ENCODE measurements at places on chromosomes 12 and 14.

- DNase-seq = no peak
These were observed 301.1 kb upstream of the NPAS3 start for GRCh38 chr14:32637582-32637981.

DNA sequence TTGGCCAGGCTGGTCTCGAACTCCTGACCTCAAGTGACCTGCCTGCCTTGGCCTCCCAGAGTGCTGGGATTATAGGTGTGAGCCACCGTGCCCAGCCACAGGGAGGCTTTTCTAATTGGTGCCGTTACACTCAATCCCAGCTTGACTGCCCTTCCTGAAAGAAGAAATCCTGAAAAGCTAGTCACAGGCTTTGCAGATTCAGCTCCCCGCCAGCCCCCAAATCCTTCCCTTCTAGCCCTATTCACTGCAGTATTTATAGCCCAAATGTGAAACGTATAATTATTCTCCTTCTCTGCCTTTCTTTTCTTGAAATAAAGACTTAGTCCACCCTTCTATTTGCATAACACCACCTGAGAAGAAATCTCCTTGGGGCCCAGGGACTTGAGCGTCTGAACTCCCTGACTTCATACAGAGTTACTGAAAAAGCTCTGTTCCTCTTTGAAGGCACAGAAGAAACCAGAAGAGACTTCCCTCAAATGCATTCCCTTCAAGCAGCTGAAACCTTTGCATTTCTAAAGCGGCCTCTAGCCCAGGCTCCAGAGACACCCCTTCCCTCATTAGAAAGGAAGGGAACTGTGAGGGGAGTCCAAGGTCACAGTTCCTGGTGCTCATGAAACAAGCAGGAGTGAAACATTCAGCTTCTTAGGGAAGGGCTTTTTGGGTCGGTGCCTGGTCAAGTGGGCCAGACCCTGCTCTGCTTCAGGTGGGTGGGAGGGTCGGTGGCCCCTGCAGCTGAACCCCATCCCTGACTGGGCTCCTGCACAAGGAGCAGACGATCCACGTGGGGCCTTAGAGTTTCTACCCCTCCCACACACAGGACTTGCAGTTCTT lies 42.3 kb upstream of the BATF start:
- DNase-seq = peak; percentile 69

DNA sequence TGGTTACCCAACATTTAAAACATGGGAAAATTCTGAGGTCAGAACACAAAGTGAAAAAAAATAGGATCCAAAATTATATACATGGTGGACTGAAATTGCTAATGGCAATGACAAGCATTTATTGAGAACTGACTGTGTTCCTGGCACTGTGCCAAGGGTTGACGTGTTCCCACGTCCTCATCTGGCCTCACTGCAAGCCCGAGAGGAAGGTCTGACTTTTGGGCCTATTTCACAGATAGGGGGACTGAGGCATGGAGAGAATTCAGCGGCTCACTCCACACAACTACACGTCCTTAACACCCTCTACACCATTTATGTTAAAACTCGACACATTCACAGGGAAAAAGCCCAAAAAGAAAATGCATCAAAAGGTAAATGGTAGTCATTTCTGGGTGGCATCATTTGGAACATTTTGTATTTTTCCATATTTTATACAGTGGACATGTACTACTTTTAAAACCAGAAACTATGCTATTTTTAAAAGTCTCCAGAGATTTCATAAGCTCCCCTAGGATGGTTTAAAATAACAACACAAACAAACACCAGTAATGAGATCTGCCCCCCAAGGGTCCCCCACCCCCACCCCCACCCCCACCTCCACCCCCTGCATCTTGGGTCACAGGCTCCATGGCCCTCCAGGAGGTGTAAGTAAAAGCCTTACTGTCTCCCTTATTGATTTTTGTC lies 27.7 kb downstream of the CLMN start:
- peak; percentile 45 for DNase-seq

GRCh38 chr14:85533861-85534291 lies 3.9 kb downstream of the FLRT2 start:
- no peak for DNase-seq

DNA sequence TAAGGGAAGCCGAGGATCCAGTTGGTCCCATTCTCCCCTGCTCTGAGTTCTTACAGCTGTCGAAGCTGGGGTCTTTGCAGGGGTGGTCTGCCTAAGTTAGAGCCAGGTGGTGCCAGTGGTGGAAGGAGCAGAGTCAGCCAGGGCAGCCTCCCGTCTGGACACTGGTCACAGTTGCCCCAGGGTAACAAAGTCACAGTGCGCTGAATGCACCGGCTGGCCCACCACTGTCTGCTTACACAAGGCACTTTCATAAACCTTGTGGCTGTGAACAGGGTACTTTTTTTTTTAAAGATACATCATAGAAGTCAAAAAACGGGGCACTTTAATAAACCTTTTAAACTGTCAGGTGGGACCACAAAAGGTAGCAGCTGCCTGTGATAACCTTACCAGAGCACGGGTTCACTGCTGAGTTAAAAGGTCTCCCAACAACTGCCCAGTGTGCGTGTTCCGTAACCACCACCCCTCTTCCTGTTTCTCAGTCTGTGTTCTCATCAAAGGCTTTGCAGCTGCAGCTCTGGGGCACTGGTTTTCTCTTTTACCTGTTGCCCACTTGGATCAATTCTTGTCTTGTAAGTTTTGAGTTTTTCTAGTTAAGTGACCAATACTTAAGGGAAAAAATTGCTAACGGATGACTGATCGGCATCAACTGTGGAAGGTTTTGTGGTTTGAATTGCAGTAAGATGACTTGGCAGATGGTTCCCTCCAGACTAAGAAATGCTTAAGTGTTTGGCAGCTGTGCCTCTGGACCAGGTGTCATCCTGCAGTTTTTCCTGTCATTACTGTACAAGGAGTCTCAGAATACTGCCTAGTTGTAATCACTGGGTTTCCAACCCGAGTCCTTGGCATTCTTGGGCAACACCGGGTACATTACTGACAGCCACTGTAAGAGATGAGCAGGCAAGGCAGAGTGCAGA lies 55.9 kb downstream of the DYNC1H1 start:
- DNase-seq = no peak

DNA sequence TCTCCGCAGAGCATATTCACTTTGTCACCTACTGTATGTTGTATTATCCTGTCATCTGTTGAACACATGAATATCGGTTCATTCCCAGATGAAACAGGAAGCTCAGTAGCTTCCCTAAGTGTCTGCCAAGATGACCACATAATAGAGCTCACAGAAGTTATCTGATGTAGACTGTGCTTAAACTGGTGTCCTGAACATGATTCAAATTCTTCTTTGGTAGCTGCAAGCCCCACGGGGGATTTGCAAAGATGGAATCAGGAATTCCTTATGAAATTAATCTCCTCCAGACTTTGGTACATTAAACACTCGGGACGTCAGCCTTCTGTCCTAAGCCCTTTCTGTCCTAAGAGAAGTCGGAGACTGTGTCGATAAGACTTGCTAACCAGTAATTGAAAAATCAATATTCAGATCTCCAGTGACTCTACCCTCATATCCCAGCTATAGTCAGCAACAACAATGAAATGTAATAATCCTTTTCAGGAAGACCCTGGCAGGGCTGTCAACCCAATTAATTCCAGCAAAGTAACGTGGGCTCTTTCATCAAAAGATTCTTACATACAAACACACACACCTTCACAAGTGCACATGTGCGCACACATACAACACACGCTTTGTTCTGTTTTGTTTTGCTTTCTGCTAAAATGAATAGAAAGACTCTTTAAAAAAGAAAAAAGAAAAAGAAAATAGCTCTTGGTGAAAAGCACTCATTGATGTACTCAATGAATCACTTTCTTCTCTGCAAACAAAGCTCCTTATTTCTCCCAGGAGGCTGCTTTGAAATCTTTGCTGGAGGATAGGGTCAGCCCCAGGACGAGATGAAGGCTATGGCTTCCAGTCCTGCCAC lies 127.2 kb downstream of the RIMBP2 start:
- DNase-seq = no peak

DNA sequence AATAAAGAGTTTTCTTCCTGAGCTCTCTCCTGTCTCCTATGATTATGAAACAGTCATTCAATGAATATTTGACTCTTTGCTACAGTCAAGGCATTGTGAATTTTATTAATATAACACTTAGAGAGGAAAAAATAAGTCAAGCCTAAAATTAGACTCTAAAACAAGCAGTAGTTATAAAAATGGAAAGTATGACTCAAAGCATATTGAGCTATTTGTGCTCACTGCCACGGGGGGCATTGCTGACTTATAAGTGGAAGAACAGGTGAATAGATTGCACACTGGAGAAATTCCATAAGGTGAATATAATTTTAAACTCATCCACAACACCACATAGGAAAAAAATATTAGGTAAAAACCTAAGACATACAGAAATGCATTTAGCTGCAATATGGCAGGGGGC lies 87.7 kb upstream of the CCDC196 start:
- DNase-seq = no peak

- no peak for DNase-seq
These were observed 334.2 kb downstream of the BMP4 start for GRCh38 chr14:53622447-53622846.

DNA sequence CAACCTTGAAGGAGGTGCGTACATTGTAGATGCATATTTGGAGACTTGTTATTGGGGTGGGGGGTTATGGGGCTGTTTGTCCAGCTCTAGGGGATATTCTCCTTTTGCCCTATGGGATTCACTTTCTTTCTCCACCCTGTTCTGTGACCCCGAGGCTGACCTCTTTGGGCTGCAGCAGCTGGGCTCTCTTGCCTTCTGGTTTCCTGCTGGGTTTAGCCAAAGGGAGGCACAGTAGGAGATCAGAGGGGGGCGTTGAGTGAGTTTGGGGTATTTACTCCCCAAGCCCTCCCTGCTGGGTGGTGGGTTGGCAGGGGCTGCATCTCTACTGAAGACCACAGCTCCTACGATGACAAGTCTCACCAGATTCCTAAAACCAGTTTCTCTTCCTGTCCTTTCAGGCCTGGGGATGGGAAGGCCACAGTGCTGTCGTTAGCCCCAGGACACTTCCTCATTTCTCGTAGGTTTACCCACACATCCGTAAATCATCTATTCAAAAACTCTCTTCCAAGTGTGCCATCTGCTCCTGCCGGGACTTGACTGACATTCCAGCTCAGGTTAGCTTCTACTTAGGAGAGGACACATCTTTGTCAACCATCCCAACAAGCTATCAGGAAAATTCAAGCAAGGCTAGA lies 127.1 kb downstream of the TMEM30B start:
- DNase-seq = no peak

DNA sequence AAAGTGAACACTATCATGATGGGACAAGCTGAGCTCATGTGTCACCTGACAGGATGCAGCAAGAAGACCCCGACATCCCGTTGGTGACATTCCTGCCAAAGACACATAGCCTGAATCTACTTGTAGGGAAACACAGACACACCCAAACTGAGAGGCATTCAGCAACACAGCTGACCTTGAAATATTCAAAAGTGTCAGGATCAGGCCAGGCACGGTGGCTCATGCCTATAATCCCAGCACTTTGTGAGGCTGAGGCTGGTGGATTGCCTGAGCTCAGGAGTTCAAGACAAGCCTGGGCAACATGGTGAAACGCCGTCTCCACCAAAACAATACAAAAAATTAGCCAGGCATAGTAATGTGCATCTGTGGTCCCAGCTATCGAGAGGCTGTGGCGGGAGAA lies 232.0 kb upstream of the PLXNC1 start:
- DNase-seq = no peak

DNA sequence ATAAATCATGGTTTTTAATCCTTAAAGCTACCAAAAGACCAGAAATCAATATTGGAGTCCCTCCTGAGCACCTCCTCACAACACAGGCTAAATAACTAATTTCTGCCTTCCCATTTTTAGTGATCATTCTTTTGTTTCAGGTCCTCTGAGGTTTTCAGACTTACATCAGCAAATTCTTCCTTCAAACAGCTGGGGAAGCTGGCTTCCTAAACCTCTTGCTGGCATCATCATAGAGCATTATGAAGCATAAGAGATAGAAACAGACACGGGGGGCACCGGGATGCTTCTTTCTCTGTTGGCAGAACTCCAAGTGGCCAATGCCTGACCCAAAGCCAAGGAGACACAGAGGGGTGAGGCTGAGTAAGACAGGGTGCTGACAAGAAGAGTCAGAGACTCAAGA lies 47.9 kb upstream of the DBX2 start:
- DNase-seq = no peak

DNA sequence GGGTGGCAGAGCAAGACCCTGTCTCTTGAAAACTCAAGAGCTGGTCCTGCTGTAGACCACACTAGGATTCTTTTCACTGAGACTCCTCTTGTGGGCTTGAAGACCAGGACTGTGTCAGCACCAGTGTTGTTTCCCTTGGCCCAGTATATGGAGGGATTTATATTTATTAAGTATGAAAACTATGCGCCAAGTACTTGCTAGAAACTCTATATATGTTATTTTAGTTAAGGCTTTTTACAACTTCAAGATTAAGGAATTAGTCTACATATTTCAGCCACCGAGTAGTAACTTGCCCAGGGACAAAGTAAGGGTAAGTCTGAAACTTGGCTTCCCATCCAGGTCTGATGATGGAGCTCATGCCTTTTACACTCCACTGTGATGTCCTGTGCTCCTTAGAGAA lies 488.4 kb downstream of the PCNX1 start:
- no peak for DNase-seq

- no peak for DNase-seq
These were observed 79.0 kb downstream of the DCAF5 start for GRCh38 chr14:69073915-69074314.

Data from GM10248 (cell line).